ENCODE measurements at places on chromosomes 3 and 15.

- DNase-seq = no peak
These were observed 53.1 kb downstream of the FSIP1 start for GRCh38 chr15:39729500-39729899.

- DNase-seq = no peak
These were observed 268.7 kb downstream of the TBC1D5 start for GRCh38 chr3:17473761-17474160.

- DNase-seq = no peak
These were observed 23.1 kb downstream of the CMTM8 start for GRCh38 chr3:32261545-32261944.

- DNase-seq = no peak
These were observed 53.7 kb upstream of the INSYN1 start for GRCh38 chr15:73806698-73807483.

- DNase-seq = no peak
These were observed 779.1 kb upstream of the SEMA6D start for GRCh38 chr15:46938169-46938568.

- DNase-seq = no peak
These were observed 939.2 kb downstream of the NAALADL2 start for GRCh38 chr3:175798326-175798725.

DNA sequence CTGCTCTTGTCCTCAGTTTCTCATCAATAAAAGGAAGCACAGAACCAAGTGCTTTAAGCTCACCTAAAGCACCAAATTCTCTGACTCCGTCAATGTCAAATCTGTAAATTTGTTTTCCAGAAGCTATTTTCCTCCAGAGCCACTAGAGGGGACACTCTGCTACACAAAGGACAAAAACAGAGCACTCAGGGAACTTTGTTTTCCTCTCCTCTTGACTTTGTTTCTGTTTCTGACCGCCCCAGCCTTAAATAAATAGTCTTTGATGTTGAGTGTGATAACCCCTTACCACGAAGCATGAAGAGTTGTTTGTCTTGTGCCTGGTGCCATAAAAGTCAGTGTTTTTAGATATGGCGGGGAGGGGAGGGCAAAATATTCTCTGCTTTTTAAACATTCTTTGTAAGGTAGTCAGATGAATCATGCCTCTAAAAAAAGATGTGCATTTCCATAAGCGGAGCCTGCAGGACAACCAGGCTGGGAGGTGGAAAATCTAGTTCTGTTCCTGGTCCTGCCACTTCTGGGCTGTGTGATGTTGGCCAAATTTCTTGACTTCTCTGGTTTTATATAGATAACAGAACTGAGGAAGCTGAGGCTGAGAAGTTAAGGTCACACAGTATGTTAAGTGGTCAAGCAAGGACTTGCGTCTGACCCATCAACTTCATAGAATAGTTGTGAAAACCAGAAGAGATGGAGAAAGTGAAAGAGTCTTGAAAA is 7.3 kb upstream of the ZBTB38 start:
- no peak for DNase-seq

DNA sequence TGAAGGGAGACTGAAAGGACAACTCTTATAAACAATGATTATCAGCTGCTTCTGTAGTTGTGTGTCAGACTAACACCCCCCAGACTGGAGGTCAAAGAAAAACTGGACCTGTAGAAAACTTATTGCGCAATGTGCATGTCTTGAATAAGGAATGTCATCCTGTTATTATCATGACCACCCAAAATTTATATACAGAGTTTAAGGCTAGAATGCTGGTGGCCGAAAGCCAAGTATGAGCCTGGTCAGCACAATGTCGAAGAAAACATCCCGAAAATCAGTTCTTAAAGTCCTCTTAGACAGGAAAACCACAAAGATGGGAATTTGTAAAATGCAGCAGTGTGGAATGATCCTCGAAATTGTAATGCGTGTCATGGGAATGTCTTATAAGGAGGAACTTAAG is 29.3 kb downstream of the RFTN1 start:
- DNase-seq = no peak

- DNase-seq = no peak
These were observed 8.6 kb upstream of the SIAH2 start for GRCh38 chr3:150771600-150771999.

GRCh38 chr15:55990516-55990915 is 2.9 kb downstream of the NEDD4 start:
- no peak for DNase-seq

DNA sequence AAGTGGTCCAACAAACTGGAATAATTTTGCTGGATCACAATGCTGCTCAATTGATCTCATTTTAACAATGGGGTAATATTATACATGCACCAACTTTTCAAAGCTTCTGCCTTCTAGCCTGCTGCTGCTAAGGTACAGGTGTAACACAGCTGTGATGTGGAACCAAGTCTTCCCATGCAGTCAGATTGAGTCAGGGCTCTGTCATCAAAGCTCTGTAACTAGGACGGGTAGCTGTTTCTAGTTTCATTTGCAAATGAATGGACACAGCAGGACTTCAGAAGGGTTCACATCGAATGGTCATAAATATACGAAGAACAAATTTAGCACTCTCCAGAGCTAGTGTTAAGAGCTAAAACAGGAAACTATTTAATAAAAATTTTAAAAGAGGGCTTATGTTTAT is 189.2 kb downstream of the USP13 start:
- no peak for DNase-seq

DNA sequence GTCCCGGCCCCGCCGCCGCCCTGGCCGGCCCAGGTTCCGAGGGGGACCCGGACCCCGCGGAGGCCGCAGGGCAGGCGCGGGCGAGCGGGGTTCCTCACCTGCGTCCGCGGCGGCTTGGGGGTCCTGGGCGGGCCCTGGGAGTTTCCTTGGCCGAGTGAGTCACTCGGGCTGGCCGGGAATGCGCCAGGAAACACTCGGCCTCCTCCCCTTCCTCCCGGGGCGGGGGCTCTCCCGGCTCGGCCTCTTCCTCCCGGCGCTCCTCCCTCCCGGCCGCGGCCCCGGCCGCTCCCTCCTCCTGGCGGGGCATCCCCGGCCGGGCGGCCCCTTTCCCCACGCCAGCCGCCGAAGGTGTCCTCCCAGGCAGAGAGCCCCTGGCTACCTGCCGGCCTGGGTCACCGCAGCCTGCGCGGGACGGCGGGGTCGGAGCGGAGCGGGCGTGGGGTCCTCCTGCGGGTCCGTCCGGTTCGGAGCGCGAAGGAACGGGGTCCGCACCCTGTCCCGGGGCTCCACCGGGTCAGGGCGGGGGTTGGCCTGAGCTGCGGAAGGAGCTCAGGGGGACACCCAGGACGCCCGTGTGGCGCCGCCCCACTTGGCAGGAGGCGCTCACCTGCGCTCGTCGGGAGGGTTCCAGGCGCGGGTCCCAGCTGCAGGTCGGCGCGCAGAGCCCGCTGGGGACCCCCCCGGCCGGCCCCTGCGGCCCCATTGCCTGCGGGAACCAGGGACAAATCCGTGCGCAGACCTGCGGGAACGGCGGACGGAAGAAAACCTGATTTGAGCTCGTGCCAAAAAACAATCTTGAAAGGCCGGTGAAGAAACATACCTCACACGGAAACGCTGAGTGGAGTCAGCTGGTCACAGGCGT is at the start of gene CYFIP1:
Gene CYFIP1, minus strand, starts transcription at position 180 of the 862 bp plus-strand sequence. CDS start 33,083 bp downstream, outside the sequence.
- DNase-seq = no peak

GRCh38 chr3:134211797-134212196 is 38.9 kb downstream of the RYK start:
- DNase-seq = no peak

DNA sequence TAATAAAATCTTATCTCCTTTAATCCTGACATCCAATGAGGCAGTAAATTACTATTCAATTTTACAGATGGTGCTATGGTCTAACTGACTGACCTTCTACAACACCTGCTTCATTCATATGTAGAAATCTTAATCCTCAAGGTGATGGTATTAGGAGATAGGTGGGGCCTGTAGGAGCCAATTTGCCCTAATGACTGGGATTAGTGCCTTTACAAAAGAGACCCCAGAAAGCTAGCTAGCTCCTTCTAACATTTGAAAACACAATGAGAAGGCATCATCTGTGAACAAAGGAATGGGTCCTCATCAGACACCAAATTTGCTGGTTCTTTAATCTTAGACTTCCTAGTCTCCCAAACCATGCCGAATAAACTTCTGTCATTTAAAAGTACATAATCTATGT is 137.4 kb upstream of the UBP1 start:
- no peak for DNase-seq

- DNase-seq = no peak
These were observed 21.9 kb upstream of the P2RY13 start for GRCh38 chr3:151351219-151351618.

GRCh38 chr3:45558431-45558830 is 36.1 kb upstream of the LIMD1 start:
- no peak for DNase-seq

DNA sequence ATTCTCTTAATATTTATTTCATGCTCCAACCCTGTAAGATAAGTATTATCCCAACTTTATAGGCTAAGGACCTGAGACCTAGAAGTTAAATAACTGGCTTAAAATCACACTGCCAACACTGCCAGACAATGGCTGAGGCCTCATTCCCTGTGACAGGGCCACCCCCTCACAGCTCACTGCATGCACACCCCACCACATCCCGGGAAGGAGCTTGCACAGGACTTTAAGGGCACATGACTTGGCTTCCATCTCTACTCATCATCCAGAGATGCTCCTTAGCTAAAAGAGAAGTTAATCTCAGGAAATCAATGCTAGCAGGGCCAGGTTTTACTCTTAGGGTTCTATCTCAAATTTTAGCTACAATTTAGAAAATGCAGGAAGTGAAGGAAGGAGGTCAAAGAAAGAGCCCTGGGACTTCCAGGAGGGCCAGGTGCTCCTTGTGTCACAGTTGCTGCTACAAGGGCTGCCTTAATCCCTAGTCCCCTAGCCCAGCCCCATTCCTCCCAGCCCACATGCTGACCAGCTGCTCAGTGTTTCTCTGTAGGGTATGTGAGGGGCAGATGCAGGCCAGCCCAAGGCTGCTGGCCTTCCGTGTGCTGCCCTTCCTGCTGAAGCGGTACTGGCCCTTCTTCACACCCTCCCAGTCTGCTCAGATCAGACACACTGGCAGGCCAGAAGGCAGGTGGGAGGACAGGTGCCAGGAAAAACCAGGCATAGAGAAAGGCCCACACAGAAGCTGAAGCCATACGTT is 53.5 kb downstream of the WWTR1 start:
- no peak for DNase-seq

- DNase-seq = no peak
These were observed 84.9 kb upstream of the BCL6 start for GRCh38 chr3:187830181-187830580.

GRCh38 chr3:126082362-126083137 is 1.4 kb downstream of the SLC41A3 start:
- DNase-seq = no peak

All from stimulated activated CD4-positive, alpha-beta T cell treated with anti-CD3 and anti-CD28 coated beads, TNF-alpha, amount 100 ng/mL, for 48 hours (primary cell).